ENCODE measurements at places on chromosomes 12 and 14.

DNA sequence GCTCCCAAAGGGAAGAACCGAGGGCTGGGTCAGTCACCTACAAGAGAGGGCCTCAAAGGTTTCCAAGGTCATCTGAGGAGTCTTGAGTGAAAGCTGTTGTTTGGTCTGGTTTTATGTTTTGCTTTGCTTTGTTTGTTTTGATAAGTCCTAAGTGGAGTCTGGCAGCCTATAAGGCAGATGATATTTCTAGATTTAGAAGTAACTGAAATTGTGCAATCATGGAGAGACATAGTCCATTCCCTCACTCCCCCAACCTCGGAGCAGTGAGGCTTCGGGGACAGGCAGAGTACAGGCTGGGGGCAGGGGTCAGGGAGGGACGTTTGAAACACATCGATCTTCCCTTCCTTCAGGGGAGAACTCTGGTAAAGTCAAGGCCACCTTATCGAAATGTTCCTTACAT, 42.3 kb downstream of the TTC9 start:
- DNase-seq: no peak

- no peak for DNase-seq
Measured at GRCh38 chr14:51776102-51776894, 84.1 kb upstream of the GNG2 start.

DNA sequence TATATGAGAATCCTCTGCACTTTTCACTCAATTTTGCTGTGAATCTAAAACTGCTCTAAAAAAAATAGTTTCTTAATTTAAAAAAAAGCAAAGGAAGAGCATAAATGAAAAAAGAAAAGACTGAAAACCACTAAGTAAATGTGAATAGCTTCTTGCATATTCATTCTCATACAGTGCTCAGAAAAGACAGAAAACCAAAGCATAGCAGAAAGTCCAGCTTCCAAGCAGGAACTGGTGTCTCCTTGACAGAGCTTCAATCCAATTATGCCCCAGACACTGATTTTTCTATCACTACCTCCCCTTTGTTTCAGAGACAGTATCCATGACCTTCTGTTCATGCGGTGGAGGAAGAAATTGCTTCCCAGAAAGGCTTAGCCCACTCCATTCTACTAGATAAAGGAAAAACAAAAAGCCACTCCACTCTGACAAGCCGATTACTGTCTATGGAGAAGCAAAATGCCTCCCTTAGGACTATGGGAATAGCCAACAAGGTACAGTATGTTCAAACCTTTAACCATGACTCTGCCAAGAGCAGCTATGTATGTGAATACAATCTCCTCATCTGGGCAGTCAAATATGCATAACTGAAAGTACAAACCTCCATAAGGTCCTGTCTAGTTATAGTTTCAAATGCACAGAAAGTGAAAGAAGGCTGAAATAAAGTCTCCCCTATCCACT, 40.6 kb downstream of the ATF7 start:
- no peak for DNase-seq

GRCh38 chr12:108352591-108352990, 13.5 kb upstream of the CMKLR1 start:
- no peak for DNase-seq

DNA sequence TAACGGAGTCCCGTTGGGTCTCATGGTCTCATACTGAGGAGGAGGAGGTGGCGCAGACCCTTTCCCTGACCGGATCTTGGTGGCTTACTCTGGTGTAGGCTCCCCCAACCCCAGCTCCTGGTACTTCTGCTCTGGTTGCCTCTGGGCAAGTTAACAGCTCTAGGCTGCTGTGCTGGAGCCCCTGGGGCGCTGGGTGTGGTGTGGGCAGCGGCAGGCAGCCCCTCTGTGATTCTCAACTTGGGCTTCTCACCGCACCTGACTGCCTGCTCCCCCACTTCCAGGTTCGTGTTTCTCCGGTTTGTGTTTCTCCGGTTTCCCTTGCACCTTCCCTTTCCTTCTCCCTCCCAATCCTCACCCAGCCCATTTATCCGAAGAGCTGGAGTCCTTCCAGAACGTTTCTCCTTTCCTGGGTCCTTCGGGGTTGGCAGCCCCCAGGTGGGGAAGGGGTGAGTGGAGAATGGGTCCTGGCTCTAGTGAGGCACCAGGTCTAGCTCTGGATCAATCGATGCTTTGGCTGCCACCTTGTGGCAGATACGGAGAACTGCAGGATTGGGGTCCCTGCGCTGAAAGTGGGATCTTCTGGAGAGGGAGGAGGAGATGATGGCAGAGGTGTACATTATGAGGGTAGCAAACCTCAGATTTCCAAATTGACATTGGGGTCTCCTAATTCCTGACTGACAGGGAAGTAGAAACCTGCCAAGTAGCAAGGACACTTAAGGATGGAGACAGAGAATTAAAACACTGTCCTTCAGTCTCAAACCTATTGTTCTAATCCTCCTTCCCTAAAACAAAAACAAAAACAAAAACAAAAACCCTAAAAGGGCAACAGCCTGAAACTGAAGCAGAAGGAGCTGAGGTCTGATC, 8.3 kb downstream of the CISTR start:
- peak; percentile 75 for DNase-seq

GRCh38 chr12:93225094-93225493, 152.6 kb upstream of the NUDT4 start:
- no peak for DNase-seq

- DNase-seq: no peak
Measured at GRCh38 chr14:69398818-69399210, 322 bp downstream of the SLC39A9 start.

DNA sequence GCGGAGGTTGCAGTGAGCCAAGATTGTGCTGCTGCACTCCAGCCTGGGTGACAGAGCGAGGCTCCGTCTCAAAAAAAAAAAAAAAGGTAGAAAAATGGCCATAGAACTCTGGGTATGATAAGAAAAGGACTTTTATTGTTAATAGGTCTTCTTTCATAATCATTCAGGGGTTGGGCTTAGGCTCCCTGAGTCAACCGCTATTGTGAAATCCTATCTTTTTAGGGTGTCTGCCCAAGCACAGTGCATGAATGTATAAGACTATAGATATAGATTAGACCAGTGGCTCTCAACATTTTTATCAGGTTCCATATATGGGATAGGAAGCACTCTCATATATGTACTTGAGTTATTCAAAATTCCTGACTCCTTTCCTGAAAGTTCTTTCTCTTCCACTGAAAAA, 48.7 kb upstream of the USP15 start:
- peak; percentile 24 for DNase-seq

- DNase-seq: no peak
Measured at GRCh38 chr14:94334872-94335271, 11.7 kb upstream of the SERPINA6 start.

GRCh38 chr14:99517643-99518381, 36.6 kb downstream of the CCNK start:
- no peak for DNase-seq

DNA sequence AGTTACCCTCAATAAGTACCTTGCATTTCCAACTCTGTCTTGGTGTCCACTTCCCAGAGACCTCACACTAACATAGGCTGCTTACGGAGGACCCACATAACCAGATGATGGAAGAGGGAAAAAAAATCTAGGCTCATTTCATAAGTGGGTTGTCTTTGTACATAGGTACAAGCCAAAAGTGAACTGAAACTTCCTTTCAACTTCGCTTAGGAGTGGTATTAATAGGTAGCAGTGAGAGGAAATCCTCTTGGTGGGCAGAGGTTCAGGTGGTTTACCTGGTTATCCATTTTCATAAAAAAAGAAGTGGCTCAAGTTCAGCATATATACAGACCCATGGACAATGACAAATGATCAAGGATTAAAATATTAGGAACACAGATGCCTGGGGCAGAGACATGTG, 35.8 kb upstream of the RNU6-7 start:
- DNase-seq: no peak

GRCh38 chr14:54758041-54758440, 144.6 kb downstream of the GCH1 start:
- no peak for DNase-seq

GRCh38 chr14:72332871-72333270, 400.6 kb downstream of the RGS6 start:
- no peak for DNase-seq

GRCh38 chr12:79098530-79098929, 234.0 kb downstream of the SYT1 start:
- no peak for DNase-seq

- DNase-seq: no peak
Measured at GRCh38 chr12:90331821-90332220, 623.2 kb downstream of the CCER1 start.

DNA sequence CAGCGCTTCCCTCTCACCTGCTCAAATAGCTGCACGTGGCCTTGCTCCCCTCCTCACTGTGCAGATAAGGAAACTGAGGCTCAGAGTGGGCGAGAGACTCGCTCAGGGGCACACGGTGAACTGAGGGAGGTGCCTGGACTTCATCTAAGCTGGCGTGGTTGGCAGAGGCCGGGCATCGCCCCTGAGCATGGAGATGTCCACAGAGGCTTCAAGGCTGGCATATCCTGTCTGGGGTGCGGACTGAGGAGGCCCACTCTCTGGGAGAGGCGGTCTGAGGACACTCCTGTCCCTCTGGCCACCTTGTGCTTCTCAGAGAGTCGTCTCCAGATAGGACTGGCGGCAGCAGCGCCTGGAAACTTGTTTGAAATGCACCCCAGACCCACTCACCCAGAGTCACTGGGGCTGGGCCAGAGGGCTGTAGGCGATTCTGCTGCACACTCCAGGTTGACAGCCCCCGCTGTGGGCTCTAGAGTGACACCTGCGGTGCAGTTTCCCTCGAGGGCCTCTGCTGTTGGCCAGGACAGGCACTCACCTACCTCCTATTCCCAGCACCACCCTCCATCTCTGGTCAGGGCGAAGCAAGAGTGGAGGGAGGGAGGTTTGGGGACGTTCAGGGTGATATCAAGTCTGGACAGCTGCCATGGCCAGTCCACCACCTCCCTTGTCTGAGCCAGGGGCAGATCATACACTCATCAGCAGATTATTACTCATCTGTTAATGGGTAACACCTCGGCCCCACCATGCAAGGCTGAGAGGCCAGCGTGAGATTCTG, 11.2 kb upstream of the LBHD2 start:
- no peak for DNase-seq

DNA sequence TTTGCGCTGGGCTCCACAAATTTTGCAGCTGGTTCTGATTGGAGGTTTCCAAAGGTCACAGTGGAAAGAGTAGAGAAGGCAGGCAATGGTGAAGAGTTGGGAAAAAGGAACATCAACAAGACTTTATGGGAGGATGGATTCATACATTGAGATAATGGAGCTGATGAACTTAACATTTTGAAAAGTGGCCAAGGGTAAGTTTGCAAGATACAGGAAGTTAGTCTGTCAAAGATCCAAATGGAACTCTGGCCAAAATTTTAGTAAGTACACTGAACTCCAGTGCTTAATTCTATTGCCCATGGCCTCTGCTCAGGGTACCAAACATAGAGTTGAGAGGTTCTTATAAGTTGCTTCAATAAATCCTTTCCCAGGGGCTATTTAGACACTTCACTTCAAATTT, 15.6 kb downstream of the CCER1 start:
- no peak for DNase-seq

GRCh38 chr12:50162230-50162629, 4.9 kb downstream of the CERS5 start:
- no peak for DNase-seq

- no peak for DNase-seq
Measured at GRCh38 chr12:8501720-8502119, 11.6 kb upstream of the CLEC4D start.

- DNase-seq: no peak
Measured at GRCh38 chr14:98791661-98792060, 480.3 kb downstream of the BCL11B start.

GRCh38 chr12:5870183-5870582, 74.9 kb downstream of the ANO2 start:
- DNase-seq: no peak

DNA sequence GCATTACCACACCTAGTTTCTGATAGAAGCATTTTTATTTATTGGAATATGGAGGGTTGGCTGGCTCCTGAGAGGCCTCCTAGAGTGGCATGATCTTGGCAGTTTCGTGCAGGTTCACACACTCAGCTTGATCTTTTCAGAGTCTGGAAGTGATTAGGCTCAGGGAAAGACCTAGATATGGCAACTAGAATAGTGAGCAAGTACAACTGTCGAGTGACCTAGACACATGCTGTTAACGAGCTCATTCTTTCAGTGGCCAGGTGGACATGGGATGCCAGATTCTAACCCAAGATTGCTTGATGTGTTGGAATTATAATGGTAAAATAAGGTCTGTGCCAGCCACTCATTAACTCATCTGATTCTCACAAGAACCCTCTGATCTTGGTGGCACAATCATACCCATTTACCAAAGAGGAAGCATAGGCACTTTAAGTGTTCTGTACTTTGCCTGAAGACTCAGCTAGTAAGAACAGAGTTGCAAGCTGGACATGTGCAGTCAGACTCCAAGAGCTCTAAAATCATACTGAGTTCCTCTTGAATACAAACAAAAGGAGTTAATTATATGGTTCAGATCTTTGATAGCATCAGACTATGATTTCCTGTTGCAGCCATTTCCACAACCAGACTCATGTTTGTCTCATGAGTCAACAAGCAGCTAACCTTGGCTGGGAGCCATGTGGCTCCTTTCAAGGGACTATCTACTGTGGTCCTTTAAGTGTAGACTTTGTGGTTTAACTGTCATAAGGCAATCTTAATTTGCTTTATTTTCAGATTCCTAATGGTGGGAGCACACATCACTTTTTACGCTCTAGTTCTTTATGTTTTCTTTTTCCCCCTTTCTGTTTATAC, 144.2 kb downstream of the PLEKHA5 start:
- DNase-seq: no peak

- no peak for DNase-seq
Measured at GRCh38 chr14:20719777-20720176, 25.9 kb upstream of the EDDM3A start.

- no peak for DNase-seq
Measured at GRCh38 chr12:30914986-30915591, 11.5 kb upstream of the TSPAN11 start.

DNA sequence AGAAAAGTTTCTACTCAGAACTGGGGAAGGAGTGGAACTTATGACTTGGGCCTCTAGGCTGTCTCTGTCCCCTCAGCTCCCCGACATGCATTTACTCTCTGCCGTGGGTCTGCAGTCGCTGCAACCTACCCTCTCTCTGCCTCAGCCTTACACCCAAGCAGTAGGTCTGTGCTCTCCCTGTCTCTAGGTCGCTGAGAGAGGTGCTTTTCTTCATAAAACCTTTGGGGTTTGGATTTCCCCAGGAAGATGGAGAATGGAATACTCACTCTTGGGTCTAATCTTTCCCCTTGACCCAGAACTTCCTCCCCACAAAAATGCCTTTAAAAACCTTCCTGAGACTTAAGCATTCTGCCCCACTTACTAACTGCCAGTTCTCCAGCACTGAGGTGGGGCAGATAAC, 12.9 kb downstream of the GPR84 start:
- no peak for DNase-seq

- DNase-seq: no peak
Measured at GRCh38 chr12:69566603-69567002, 18.7 kb upstream of the CCT2 start.

DNA sequence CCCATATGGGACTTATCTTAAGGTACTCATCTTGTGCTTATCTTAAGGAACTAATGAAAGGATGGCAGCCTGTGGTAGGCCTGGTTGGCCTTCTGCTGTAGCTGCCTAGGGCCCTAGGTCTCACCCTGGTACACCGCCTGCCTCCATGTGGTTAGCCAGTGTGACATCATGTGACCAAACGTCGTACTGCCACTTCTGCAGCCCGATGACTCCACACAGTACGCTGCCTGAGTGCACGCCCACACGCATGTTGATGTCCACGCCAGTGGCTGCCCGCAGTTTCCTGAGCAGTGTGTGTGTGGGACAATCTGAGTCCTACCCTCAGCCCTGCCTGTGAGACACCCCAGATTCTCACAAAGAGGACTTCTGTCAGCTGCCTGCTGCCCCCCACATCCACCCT, 5.1 kb downstream of the ADCY4 start:
- DNase-seq: no peak

Measured in hematopoietic multipotent progenitor cell treated with erythropoietin and hydrocortisone succinate and interleukin-3 and kit ligand, for 15 days (in vitro differentiated cells).